ENCODE measurements at places on chromosomes 5 and 9.

DNA sequence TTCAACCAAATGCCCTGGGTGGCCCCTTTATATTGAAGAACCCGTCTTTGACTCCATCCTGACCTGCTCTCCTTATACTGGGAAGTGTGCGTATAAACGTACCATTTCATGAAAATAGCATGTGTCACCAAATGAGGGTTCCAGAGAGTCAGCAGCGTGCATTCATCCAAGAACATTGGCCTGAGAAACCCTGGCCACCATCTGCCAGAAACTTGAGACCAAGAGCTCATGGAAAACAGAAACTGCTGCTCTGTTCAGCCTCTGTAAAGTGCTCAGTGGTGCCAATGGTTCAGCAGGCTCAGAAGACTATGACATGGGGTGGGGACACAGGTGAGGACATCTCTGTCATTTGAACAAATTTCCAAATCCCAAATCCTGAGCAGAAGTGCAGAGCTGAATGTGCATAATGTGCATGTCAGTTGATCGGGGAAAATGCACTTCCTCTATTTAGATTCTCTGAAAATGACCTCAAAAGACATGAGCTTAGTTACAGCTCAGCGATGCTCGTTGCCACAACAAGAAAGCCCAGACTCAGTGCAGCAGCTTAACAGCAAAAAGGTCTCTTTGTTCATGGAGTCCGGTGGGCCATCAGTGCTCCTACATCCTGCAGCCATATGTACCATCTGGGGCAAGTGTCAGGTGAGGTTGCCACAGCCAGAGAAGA, 176.1 kb downstream of the ATPSCKMT start:
- no peak for DNase-seq

GRCh38 chr9:80094176-80094771, 522.5 kb downstream of the TLE4 start:
- DNase-seq, result no peak

- no peak for DNase-seq
Observed at GRCh38 chr9:118209343-118209742, 505.1 kb downstream of the TLR4 start.

GRCh38 chr5:164054461-164054860, 549.0 kb downstream of the MAT2B start:
- DNase-seq, result no peak
